ENCODE measurements at places on chromosomes 6 and 20.
A peak's percentile ranks its signal among the peaks of the same experiment; 100 is the strongest.

DNA sequence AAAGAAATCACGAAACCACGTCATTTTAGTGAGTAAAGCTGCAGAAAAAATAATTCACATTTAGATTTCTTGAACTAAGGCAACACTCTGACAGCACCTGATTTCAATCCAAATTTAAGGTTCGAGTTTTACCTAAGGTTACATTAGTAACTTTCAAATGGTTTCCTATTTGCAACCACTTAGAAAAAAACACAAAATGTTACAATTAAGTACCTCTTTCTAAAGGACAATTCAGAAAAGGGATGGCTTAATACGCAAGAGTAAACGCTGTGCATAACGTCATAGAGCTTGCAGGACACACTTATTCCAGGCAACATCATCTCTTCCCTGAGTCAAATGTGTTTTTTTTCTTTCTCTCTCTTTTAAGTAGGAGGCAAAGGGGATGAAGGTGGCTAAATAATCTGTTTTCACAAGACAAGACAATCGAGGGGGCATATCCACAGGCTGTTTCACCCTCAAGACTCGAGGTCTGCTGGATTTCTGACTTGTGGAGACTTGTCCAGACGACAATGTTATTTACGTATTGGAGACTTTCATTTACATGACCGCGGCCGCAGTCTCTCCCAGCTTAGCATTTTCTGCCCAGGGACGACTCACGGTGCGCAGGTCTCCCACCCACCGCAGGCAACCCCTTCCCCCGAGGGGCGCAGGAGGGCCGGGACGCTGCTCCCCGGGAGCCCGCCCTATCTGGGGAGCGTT lies 86.0 kb downstream of the SESN1 start:
- DNase-seq, result no peak

DNA sequence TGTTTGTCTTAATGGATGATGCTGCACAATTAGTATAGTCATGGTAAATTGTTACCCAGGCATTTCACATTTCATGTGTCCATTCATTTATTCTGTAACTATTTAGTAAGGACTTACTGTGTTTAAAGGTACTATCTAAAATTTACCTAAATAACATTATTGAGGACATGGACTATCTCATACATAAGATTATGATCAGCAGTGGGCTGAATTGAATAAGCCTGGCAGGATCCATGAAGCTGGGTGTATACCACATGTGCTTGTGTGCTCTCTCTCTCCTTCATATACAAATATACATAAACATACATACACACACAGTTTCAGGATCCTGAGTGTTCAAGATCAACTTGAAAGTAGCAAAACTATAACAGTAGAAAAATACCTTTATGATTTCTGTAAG lies 595.4 kb downstream of the EPM2A start:
- no peak for DNase-seq

- DNase-seq, result peak; percentile 68
Measured at GRCh38 chr6:7727946-7728854, 2.3 kb downstream of the BMP6 start.

GRCh38 chr20:15195378-15195777 lies 858.0 kb upstream of the FLRT3 start:
- no peak for DNase-seq

DNA sequence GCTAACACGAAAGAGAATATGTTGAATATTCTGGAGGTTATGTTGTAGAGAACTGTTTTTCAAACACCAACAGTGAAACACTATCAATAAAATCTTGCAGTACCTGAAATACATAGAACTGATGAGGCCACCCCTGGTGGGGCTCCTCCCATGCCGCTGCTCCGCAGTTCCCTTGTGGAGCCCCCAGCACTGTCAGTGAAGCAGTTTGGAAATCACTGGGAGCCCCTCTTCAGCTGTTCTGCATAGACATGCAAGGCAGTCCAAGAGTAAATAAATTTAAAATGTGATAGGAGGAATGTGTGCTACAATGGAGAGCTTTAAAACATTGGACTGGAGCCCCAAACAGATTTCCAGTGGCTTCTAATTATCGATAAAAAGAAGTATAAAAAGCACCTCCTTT lies 189.4 kb downstream of the FNDC1 start:
- DNase-seq, result no peak

DNA sequence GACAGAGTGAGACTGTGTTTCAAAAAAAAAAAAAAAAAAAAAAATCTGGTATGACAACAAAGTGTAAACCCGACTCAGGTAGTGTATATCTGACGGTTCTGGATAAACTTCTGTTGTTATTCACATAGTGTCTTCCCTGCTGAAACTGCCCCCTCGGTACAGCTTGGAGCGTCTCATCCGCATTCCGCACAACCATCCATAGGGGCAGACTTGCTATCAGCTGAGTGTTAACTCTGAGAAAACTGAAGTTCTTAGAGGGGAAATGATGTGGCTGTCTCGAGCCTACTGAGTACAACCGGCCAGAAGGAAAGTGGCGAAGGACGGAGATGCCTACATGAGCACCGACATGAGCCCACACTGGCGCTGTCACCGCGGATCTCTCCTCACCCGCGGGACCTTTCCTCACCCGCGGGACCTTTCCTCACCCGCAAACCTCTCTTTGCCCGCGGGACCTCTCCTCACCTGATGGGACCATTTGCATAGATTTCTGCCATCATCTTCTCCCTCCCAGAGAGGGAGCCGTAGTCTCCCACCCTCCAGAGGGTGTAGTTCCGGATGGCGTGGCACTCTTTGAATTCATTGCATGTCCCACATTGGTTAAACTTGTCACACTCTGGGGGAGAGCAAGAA lies 9.8 kb downstream of the CTSZ start:
- DNase-seq, result peak; percentile 25

GRCh38 chr6:88705601-88706000 lies 257.8 kb downstream of the RNGTT start:
- DNase-seq, result no peak

GRCh38 chr6:47242483-47243386 lies 67.0 kb downstream of the TNFRSF21 start:
- DNase-seq, result peak; percentile 66

DNA sequence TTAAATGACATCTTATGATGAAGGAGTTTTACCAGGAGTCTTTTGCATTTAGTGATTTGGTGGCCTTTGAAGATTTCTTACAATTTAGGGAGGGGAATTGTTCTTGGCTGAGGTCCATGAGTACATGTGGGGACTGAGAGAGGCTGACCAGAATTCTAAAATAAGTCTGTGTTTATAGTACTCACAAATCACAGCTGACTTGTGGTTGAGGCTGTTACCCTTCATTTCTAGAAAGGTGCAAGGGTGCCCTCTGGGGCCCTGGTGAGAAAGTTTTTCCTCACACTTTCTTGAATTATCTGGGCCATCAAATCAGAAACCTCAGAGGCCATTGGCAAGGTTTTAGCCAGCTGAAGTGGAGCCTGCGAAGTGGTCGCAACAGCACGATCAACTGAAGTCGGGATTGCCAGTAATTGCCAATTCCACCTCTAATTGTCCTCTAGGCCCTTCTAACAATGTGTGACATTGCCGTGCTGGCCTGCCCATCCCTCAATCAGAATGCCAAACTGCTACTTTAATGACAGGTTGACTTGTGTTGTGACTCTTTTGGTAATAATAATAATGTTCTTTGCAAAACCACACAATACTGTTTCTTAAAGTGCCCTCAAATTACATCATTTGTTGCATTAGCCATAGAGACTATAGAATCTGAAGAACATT lies 221.6 kb downstream of the OGFRL1 start:
- peak; percentile 58 for DNase-seq

GRCh38 chr6:35487658-35488516 lies 9.0 kb downstream of the TEAD3 start:
- no peak for DNase-seq

DNA sequence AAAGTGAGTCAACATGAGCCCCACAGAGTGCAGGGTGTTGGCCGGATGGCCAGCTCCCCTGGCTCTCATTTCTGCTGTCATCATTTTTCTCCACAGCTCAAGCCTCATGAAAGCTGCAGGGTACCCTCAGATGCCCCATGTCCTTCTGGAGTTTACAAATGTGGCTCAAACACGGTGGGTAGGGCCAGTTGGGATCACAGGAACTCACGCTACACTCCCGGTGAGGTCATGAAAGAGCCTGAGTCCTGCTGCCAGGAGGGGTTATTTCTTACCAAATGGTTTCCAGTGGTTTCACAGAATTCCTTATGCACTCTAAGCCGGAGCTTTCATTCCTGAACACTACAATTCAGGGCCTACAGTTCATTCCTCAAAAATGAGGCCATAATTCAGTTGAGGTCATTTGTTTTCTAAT lies 78.7 kb downstream of the TMEM170B start:
- no peak for DNase-seq

DNA sequence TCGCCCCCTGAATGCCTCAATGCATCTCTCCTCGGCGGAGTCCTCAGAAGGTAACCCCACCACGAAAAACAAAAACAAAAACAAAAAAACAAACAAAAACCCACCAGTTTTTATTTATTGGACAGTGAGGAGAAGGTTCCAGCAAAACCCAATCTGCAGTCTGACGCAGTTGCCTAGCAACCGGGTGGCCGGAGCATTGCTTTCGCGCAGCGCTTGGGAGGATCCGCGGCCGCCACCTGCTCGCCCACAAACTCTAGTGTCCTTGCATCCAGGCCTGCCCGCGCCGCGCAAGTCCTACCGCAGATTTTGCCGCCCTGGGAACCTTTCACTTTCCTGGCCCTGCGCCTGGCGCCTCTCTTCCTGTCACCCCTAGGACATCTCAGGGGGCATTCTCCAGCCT lies 17.6 kb downstream of the TFAP2B start:
- no peak for DNase-seq

DNA sequence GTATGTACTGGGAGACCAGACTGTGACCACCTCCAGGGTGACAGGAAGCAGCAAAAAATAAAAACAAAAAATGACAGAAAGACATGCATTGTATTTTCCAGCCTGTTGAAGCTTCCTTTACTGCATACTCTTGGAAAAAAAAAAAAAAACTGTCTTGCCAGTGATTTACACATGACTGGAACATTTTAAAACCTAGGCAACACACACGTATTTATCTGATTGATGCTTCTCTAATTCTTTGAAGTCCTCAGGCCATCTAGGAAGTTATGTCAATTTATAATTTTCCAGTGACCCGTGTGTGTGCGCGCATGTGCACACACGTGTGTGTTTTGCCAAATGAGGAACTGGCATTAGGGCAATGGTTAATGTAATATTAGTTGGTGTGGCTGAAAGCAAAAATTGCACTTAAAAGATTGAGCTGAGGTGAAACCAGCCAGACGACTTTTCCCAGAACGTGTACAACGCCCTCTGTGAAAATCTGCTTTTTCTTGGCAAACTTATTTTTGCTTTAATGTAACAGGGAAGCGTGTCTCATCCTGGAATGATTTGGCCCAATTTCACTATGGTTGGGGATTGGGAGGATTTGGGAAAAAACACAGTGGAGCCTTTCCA lies 315.2 kb downstream of the TFAP2A start:
- no peak for DNase-seq

DNA sequence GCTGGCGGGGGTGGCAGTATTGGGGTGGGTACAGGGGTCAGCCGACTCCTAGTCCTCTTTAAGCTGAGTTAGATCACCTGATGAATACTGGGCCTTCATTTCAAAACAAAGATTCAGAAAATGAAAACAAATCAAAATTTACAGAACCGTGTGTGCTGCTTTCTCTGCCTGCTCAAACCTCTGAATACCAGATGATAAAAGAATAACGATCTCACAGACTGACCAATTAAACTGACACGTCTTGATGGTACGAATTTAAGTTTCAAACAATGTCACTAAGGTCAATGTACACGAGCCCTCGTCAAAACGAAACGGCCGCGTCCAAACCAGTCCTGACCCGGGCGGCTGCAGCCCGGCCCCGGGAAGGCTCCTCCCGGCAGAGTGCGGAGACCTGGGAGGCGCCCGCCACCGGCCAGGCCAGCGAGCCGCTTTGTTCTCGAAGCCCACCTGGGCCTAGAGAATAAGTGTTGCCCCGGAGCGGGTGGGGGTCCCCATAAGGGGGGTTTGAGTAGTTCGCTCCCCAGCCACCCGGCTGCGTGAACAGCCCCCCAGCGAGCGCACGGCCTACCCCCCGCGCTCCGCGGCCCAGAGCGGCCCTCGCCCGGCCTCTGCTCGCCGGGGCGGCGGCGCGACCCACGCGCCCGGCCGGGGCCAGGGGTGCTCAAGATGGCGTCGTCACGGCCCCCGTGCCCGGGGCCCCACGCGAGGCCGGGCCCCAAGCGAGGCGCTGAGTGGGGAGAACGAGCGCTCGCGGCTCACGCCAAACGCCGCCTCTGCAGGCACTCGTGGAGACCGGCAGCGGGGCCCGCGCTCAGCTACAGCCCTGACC lies 728 bp downstream of the PSMA7 start:
- no peak for DNase-seq

DNA sequence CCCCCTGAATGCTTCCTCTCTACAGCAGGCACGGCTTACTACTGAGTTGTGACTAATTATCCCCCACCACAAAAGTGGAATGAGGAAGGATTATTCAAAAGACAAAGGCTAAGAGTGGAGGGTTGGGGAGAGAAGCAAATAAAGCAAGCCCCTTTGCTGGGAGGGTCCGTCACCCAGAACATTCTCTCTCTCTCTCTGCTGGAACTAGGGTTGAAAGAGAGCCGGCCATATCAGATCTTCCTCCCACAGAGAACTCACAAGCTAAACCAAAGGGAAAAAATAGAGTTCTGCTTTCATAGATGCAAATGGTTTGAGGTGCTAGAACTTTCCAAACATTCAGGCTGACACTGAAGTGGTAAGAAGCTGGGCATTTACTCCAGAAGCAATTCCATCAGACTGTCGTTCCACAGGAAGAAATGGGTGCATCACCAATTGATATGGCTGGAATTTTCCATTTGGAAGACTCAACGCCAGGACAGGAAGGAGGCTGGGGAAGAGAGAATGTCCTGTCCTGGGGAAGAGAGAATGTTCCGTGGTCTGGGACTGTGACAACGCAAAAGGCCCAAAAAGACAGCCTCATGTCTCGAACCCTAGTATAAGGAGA lies 7.9 kb downstream of the ZMYND8 start:
- no peak for DNase-seq

GRCh38 chr20:58308290-58308679 lies 1.2 kb upstream of the RAB22A start:
- DNase-seq, result no peak

DNA sequence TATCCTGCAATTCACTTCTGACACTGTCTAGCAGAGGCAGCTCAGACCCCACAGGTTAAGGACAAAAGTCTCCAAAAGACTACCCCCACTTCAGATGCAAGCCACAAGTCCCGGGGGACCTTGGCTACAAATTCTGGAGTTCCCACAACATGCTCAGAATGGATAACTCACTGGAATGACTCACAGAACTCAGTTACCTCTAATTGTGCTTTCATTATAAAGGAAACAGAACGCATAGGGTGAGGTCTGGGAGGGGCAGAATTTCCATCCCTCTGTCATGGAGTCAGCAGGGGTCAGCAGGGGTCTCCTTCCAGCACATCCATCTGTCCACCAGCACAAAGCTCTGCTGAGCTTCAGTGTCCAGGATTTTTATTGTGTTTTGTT lies 184.2 kb downstream of the CDH4 start:
- no peak for DNase-seq

- DNase-seq, result no peak
Measured at GRCh38 chr6:83369692-83370091, 61.2 kb downstream of the ME1 start.

GRCh38 chr6:134447883-134448387 lies 130.0 kb upstream of the SGK1 start:
- no peak for DNase-seq

- no peak for DNase-seq
Measured at GRCh38 chr6:150145830-150146229, 3.0 kb downstream of the PPP1R14C start.
